Urothelium cell line (cell line): ENCODE measurements at places on chromosomes 3 and 15.

GRCh38 chr3:42094691-42095391, 3.7 kb downstream of the TRAK1 start:
- DNase-seq, result no peak

DNA sequence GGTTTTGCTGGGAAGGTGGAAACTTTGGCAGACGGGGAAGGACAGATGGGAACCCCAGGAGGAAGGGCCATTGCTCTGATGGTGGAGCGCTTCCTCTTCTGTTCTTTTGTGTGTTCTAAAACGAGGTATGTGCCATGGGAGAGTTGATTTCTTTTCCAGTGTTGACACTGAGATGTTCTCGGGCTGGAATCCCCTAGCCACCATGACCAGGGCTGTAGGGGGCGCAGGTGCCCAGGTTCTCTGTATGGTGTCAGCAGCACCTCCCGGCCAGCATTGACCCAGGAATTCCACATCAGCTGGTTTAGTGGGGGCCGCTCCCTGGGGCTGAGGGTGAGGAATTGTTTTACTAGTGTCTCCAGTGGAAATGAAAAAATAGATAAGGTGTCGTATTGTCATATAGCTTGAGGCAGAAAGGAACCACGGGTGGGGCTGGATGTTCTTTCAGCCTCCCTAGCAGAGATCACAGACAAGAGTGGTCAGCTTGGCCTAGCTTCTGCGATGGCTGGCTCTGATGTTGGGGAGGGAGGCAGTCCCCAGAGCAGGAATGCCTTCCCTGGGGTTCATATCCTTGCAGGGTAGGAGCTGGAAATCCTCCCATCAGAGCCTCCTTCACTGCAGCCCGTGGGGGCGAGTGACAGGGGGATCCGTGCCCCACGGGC, 34.2 kb upstream of the ACAD9 start:
- DNase-seq, result no peak

DNA sequence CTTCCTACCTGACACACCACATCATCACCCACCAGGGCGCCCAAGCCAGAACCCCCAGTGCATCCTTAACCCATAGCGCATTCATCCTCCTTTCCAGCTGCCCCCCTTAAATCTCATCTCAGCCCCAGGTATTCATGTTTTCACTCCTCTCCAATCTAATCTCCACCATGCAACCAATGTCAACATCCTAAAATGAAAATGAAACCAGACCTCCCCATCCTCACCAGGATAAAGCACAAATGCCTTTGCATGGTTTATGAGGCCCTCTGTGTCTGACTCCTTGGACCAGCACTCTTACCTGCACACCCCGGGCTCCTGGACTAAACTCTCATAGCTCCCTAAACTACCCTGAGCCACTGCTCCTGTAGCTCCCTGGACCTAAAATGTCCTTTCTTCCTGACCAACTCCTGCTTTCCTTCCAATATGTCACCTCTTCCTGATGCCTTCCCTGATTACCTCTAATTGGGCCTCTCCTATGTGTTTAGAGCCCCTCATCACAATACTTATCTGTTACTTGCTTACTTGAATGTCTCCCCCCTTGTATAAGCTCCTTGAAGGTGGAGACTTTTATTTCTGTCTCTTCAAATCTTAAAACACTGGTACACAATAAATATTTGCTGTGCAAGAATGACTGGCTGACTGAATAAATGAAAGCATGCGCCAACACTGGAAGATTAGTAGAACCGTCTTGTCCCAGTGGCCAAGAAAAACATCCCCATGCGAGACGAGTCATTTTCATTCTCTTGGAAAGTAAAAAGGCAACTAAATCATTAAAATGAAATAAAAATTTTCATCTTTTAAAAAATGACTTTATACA, 142.5 kb downstream of the XXYLT1 start:
- DNase-seq, result no peak

DNA sequence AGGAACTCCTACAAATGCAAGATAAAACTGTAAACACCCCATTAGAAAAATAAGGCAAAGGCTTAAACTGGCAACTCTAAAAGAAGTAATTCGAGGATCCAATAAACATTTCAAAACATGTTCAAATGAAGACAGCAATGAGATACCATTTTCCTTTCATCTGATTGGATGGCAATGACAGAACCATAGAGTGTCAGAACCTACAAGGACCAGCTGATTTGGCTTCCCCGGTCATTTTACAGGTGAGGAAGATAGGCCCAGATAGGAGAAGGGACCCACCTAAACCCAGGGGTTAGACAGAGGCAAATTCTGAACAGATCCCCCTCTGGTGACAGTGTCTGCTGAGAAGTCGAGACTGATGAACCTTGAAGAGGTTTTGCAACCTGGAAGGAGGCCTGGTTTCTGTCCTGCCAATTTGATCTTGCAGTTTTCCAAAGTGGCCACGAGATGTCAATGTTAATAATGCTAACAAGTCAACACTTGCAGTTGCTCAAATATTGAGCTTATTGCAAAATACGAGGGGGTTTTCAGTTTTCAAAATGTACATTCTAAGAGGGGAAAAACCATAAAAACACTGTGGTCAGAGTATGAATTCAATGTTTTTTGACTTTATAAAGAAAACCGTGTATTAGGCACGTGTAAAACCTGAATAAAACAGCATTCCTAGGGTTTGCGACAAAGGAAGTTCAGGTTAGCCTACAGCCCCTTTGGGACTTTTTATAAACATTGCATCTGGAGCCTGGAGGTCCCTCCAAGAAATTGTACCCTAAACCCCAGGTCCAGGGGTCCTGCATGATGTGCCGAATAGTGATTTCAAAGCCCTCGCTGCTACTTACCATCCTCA, 21.5 kb downstream of the CFAP161 start:
- peak; percentile 46 for DNase-seq

DNA sequence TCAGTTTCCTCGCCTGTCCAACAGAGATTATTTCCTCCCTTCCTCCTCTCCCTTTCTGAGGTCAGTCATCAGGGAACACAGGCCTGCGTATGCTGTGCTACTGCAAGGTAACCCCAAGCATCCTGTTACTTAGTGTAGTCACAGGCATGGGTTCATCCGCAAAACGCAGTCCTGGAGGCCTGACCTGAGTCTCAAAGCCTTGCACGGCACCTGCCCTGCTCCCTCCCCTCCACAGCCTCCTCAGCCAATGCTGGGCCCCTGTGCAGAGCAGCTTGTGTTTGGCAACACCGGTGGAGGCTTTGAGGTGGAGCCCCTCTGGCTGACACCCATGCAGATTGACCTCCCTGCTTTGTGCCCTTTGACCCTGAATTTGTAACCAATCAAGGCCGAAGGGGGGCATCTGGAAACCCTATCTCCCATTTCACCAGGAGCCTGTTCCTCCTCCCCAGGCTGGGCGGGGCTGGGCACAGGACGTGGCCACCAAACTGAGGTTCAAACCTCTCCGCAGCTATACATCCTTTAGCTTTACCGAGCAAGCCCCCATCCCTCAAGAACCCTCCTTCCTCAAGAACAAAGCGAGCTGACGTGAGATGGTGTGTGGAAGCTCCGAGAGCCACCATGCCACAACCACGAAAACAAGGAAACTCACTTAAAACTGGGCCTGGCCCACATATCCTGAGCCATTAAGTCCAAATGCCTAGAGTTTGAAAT, 21.5 kb downstream of the TKT start:
- DNase-seq, result no peak

DNA sequence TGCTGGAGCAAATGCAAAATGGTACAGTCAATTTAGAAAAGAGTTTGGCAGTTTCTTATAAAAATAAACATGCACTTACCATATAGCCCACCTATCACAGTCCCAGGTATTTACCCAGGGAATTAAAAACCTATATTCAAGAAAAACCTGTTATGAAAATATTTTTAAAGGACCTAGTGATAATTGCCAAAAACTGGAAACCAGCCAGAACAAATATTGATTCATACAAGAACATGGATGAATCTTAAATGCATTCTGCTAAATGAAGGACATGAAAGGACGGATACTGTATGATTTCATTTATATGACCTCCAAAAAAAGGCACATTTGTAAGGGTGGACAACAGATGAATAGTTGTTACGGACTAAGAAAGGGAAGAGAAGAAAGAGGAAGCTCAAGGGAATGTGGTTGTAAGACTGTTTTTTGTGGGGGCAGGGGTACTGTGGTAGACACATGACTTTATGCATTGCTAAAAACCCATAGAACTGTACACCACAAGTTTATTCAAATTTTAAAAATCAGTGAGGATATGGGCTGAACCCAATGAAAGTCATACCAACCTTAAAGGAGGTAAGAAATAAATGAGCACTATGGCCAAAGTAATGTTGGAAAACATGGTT, 61.0 kb downstream of the ZBBX start:
- no peak for DNase-seq
